ENCODE measurements at places on chromosomes 2 and 18.

DNA sequence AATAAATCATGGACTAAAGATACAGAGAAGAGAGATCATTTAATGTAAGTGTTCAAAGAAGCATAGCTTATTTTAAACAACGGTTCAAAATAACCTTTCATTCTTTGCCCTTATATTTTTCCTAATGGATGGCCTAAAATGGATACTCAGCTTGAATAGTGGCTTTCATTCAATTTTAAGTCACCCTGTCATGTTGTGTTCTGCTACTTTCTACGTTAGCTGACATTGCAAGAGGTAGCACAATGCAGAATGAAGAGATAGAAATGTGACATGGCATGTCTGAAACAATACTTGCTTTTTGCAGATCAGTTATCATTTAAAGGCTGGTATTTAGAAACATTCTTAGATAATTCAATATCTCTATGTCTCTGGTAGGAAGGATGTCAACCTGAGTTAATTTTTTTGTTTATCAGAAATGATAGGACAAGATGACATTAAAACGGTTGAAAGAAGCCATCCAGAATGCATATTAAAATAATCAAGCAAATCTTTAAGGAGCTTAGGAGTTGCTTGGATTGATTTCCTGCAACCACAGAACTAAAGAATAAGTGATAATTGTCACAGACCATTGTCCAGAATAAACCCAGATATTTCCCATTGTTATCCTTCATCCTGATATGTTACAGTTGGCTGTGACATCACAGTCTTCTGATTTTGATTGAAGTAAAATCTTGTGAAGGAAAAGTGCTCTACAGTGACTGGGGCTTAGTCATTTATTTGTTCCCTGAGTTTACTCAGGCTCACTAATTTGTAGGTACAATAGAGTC lies 41.7 kb upstream of the CAVIN2 start:
- DNase-seq: no peak

- DNase-seq: no peak
These were observed 70.4 kb downstream of the MYL12B start for GRCh38 chr18:3332376-3332775.

GRCh38 chr18:42072407-42072806 lies 117.4 kb downstream of the PIK3C3 start:
- no peak for DNase-seq

- no peak for DNase-seq
These were observed 605.6 kb upstream of the SLC39A10 start for GRCh38 chr2:195051401-195051800.

DNA sequence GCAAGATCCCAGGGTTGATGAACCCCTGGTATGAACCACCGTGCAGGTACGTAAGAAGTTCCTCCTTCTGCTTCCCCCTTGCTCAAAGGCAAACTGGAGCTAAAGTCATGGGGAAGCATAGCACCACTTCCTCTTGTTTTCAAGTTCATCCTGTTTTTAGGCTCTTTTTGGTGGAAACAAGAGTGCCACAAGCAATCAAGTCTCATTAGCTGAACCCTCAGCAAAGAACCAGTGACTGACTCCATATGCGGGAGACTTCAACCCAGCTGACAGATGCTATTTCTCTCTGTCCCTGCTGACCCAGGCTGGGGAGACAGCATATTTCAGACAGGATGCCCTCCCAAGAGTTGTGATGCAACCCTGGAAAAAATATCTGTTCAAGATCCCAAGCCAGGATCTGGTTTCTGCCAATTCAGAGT lies 47.7 kb downstream of the BCL2 start:
- no peak for DNase-seq

GRCh38 chr2:12675352-12675795 lies 41.4 kb upstream of the TRIB2 start:
- DNase-seq: no peak

DNA sequence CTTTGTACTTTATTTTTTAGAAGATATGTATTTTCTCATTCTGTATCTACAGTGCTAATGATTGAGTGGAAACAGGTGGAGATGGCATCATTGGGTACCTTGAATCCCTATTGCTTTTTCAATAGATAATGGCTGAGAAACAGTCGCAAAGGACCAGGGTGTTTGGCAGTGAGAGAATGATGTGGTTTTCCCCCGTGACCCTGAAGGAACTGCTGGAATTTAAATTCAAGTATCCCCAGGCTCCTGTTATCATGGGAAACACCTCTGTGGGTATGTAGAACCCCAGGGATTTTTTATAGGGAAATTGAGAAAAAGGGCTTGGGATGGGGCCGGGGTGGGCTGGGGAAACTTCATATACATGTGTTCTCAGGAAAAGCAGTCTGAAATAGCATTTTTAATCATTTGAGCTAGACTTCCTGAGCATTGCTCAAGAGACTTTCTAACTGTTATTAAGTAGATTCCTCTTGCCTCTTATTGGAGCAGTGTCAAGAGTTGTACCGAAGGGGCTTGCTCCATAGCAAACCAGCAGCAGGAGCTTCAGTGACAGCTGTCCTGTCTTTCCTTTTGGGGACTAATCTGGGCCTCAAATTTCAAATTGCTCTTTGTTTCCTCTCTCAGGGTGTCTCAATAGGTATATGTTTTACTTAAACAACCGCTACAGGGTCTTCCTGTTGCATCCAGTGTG lies 18.9 kb downstream of the AOX1 start:
- no peak for DNase-seq

DNA sequence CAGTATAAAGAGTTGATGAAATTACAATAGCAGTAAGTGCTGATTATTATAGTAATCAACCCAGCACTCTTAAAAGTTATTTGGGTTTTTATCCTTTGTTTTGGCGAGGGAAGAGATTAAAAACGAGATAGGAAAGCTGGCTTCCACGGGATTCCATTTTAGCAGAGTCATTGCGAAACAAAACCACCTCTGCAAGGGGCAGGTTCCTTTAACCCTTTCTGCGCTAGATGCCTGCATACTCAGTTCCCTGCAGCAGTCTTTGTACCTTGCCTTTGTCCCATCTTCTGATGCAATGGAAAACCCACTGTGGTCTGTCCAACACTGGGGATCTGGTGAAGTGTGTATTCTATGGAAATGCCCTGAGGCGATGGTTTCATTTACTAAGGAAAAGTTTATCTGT lies 2.7 kb downstream of the YPEL5 start:
- no peak for DNase-seq
